Left lobe of liver (tissue), 2 donors: ENCODE measurements at places on chromosomes 4 and X. TPM values are rescaled to one million over a fixed set of nuclear protein-coding genes. Genes with fewer than 3 reads are reported as not detected.

The CDKL2 gene
- total RNA-seq, result 0.13 TPM

The SUPT20HL1 gene
- total RNA-seq, result not detected

The VCX2 gene
- total RNA-seq, result not detected

The ZCCHC18 gene
- total RNA-seq, result not detected

The NDST3 gene
- total RNA-seq, result 0.48 TPM

The PLXNB3 gene
- total RNA-seq, result 1.4 TPM

The HTN1 gene
- total RNA-seq, result not detected

The FAM47E gene
- 3.3 TPM for total RNA-seq

The COL25A1 gene
- total RNA-seq, result 2.5 TPM

The RTL3 gene
- total RNA-seq, result not detected

The TNIP3 gene
- not detected for total RNA-seq
